ENCODE measurements at places on chromosomes 13 and 19.

GRCh38 chr13:112704308-112705145 is 14.7 kb downstream of the ATP11A start:
- DNase-seq = no peak

- DNase-seq = no peak
These were observed 788.0 kb upstream of the ATXN8OS start for GRCh38 chr13:69319656-69320055.

DNA sequence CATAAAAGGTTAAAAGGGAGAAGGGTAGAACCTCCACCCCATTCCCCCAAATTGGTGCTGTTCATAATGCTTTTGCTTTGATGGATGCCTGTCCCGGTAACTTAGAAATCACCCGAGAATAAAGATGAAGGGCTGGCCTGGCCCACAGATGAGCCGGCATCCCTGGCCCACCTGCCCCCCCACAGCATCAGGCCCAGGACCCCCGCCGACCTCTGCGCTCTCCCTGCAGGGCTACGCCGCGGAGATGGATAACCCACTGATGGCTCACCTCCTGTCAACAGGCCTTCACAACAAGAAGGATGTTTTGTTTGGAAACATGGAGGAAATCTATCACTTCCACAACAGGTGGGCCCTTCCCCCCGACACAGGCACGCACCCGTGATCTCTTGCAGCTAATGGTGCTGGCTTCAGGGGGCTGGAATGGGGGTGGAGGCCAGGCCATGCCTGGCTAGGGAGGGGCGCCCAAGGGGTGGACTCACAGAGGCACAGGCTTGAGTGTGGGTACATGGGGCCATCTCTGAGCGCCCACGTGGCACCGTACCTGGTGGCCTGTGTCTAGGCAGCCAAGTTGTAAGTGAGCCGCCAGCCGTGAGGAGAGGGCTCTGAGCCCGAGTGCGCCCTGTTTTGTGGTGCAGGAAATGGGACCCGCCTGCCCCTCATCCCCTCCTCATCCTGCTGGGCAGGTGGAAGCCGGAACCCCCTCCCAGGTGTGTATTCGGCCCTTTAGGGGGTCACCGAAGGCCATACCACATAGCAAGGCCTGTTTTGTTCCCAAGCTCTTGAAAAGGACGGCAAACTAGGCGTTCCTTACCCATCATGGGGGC is 23.2 kb upstream of the F7 start:
- no peak for DNase-seq

DNA sequence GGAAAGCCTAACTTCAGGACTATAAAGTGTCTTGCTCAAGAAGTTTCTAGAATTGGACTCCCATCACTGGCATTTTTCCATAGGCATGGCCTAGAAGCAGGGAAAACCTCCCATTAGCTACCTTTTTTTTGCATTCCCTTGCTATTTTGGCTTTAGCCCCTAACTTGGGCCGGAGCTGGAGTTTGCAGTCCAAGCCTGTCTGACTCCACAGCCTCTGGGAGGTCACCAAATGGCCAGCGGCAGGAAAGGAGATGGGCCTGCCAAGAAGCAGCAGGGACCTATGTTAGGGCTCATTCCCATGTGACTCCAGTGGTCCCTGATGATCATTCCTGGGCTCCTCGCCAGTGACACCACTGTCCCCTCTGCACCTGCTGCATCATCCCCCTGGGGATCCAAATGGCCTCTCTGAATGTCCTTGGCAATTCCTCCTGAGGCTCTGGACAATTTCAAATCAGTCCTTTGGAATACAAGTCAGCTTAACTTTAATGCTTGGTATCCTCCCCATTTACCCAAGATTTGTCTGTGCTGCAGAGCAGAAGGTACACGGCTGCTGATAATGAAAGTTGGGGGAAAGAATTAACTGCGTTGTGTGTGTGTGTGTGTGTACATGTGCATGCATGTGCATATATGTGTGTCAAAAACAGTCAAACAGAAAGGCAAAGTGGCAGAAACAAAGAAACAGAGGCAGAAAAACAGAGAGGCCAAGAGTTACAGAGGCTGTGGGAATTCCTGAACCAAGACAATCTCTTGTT is 69.8 kb upstream of the SERP2 start:
- DNase-seq = no peak

DNA sequence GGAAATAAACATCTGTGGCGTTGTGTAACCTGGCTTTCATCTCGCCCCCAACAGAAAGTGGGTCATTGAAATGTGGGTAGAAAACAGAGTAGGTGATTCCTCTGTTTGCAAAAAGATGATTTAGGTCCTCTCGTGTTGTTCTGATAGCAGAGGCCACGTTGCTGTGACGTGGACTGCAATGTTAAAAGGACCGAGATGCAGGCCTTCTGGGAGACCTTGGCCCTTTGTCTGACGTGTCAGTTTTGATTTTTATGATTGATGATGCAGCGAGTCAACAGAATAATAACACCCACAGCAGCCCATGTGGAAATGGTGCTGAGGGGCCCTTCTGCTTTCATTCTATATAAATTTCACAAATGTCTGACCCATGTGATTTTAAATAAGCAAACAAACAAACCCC is 68.9 kb downstream of the FGF9 start:
- no peak for DNase-seq

DNA sequence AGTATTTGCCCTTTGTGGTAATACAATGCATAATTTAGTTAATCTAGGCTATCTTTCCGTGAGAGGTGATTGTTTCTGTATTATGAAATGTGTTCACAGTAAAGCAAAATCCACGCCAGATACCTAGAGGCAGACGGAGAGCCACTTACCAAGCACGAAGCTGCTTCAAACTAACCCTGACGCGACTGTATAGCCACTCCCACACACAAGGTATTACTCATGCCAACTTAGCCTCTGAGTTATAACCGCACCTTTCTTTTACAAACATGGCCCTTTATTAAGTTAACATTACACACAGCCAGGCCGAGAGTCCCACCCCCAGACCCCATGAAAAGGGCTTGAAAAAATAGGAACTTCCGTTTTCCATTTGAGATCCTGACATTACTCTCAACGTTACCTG is 185.7 kb downstream of the ABCC4 start:
- DNase-seq = no peak

DNA sequence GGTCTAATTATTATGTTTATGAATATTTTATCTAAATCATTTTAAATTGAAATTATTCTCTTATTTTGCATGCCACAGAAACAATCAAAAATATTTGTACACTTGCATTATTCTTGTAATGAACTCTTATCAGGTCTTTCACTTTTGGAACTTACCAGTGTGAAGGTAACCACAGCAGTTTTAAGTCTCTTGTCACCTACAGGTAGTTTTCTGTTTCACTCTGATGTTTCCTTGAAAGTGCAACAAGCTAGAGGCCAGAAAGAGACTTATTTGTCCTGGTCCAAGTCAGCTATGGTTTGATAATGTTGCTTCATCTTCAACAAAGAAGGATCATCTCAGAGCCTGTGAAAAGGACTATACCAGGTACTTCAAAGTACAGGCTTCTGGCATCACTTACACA is 133.4 kb upstream of the NBEA start:
- DNase-seq = no peak

- DNase-seq = no peak
These were observed 102.5 kb downstream of the ARHGEF7 start for GRCh38 chr13:111217641-111218040.

- DNase-seq = peak; percentile 12
These were observed at the start of gene TRPC4 for GRCh38 chr13:37869756-37870488. Gene TRPC4, minus strand, starts transcription at chr13:37869772. Its CDS starts 86,439 bp downstream, at chr13:37783333.

DNA sequence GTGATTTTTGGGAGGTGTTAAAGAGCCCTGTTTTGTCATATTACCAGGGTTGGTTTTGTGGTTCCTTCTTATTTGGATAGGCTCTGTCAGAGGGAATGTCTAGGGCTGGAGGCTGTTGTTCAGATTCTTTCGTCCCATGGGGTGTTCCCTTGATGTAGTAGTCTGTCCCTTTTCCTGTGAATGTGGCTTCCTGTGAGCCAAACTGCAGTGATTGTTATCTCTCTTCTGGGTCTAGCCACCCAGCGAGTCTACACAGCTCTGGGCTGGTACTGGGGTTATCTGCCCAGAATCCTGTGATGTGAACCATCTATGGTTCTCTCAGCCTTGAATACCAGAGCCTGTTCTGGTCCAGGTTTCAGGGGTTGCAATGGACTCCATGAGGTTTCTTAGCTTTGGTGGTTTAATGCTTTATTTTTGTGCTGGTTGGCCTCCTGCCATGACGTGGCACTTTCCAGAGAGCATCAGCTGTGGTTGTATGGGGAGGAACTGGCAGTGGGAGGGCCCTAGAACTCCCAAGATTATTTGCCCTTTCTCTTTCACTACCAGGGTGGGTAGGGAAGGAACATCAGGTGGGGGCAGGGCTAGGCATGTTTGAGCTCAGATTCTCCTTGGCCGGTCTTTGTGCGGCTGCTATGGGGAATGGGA is 78.8 kb downstream of the SPRY2 start:
- DNase-seq = no peak

Measured in HepG2 (cell line).